ENCODE measurements at places on chromosomes 2 and 18.

DNA sequence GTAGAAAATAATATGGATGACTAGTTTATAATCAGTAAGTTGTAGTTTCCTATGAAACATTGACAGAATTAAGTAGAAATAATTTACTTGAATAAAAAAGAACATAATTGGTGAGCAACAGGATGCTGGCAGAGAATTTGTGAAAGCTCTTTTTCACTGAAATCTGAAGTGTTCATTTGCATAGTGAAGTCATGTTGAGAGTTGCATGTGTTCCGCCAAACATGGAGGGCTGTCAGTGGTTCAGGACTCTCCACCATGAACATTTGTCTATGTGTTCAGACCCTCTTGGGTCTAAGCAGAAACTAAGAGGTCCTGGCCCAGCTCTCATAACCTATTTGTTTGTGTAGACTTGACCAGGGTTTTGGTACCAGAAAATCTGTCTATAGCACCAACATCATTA, 182.5 kb upstream of the LINC00305 start:
- DNase-seq, result no peak

DNA sequence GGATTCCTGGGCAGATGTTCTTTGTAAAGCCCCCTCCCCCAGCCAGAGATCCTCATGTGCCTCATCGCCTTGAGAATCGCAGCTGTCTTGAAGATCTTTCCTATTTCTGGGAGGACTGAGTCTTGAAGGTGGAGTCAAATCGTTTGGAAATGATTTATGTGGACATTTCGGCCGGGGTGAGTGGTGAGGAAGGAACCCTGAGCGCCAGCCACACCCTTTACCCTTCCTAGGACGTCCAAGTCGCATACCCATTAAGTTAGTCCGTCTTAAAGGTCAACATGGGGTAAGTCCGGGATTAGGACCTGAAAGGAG, 84.9 kb upstream of the ZCCHC2 start:
- peak; percentile 57 for DNase-seq

DNA sequence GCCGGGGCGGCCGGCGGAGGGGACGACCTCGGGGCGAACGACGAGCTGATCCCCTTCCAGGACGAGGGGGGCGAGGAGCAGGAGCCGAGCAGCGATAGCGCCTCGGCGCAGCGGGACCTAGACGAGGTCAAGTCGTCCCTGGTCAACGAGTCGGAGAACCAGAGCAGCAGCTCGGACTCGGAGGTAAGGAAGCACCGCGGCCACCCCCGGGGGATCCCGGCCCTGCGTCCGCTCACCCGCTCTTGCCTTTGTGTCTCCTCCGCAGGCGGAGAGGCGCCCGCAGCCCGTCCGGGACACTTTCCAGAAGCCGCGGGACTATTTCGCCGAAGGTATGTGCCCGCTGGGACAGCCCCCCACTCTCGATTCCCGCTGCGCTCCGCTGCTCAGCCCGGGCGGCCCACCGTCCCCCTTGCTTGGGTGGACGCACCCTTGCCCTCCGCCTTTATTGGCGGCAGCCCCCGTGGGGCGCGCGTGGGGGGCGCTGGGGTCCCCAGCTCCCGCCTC, 611 bp downstream of the TCF7L1 start:
- DNase-seq, result peak; percentile 54

GRCh38 chr2:108942888-108943287, 46.1 kb downstream of the EDAR start:
- DNase-seq, result peak; percentile 63

DNA sequence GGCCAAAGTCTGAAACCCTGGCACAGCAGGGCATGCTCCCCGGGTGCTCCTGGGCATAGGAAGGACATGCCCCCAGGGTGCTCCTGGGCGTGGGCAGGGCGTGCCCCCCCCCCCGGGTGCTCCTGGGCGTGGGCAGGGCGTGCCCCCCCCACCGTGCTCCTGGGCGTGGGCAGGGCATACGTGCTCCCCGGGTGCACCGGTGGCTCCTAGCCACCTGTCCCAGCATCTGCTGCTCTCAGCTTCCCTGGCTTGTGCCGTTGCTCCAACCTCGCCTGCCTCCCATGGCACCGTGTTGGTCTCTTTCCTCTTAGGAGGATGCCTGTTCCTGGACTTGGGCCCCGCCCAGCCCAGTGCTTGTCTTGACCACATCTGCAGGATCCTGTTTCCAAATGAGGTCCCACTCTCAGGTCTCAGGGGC, 95.6 kb upstream of the CTDP1 start:
- no peak for DNase-seq

DNA sequence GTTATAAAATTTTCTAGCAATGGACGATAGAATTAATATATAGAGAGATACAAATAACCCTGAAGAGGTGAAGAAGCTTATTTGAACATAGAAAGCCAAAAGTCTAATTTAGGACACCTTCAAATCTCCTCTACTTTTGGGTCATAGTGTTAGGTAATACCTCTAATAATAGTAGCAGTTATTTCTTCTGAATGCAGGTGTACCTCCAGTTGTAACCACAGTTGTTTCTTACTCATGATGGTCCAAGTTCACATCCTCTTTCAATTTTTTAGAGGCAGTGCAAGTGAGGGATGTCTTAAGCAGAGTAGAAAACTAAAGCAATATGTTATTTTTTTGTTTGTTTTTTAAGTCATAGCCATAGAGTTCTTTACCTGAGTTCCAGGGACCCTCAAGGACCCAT, 429.5 kb downstream of the CCDC85A start:
- DNase-seq, result no peak

All from tongue (tissue), 3 donors.